ENCODE measurements at places on chromosomes 2 and 18.

- DNase-seq = no peak
Observed at GRCh38 chr2:219536967-219537366, 6.6 kb downstream of the CHPF start.

DNA sequence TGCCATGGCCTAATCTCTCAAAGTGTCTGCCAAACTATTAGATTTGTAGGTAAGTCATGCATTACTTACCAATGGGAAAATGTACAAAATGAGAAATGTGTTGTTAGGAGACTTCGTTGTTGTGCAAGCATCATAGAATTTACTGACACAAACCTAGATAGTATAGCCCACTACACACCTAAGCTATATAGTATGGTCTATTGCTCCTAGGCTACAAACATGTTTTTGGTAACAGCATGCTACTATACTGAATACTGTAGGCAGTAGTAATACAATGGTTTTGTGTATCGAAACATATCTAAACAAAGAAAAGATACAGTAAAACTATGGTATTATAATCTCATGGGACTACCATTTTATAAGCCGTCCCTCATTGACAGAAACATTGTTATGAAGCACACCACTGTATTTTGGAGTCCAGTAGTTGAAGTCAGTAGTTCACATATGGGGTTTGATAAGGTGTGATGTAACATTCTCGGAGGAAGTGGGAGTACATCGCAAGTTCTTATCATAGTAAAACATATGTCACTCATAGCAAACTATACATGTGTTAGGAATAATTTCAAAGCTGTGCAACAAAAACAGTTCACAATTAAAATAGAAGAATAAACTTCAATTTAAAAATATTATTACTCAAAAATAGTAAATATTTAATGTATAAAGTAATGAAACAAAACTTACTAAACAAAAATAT lies 12.0 kb upstream of the GTF2A1L start:
- no peak for DNase-seq

DNA sequence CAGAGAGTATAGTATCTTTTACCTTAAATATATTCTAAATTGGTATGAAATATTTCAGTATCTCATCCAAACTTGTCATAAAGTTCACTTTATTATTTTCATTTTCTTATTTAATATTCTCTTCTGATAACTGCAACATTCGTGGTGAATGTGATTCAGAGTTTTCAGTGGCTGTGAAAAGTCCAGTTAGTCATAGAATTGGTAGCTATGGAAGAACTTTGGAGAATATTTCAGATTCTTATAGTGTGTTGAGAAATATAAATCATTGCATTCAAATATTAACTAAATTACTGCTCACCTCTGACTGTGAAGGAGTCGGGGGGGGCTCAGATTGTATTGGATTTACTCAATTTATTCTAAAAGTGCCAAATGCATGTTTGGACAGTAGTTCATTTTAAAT lies 178.6 kb upstream of the VWC2L start:
- DNase-seq = no peak

DNA sequence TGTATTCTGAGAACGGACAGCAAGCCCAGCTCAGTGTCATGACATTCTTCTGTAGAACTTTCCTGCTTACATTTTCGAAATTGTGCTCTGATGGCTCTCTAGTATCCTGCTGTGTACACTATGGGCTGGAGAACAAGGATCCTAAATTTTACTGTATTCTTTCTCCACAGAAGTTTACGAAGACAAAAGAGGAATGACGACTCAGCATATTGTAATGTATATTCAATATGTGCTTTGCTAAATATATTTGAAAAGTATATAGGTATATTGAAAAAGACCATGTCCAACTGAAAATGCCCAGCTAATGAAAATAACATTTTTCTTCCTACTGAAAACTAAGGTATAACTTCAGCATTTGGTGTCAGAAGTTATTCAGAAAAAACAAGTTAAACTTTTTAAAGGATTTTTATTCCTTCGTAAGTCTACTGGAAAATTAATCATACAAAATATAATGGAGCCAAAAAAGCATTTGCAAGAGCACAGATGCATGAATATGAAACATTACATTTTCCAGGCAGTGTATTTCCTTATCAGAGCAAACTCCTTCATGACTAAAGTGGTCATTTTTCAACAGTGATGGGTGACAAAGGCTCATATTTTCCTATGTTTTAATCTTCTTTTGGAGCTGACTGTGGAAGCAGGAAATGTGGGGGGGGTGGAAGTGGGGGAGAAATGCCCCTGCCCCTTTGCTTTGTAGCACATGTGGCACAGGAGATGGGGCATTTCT lies 143.8 kb upstream of the THUMPD2 start:
- no peak for DNase-seq

DNA sequence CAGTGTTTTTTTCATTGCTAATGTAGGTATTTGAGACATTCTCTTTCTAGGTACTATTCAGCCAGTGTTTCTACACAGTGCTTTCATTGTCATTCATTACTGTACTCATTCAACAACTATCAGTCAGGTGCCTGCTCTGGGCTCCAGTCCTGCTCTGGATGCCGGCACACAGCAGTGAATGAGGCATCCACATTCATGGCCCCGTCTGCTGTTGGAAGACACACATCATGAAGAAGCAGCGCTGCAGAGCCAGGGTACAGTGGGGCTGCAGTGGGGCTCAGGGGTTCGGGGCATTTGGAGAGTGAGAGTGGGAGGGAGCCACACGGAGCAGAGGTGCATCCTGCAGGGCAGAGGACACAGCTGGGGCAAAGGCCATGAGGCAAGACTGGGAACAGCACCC lies 737.2 kb upstream of the RAB6C start:
- DNase-seq = no peak

DNA sequence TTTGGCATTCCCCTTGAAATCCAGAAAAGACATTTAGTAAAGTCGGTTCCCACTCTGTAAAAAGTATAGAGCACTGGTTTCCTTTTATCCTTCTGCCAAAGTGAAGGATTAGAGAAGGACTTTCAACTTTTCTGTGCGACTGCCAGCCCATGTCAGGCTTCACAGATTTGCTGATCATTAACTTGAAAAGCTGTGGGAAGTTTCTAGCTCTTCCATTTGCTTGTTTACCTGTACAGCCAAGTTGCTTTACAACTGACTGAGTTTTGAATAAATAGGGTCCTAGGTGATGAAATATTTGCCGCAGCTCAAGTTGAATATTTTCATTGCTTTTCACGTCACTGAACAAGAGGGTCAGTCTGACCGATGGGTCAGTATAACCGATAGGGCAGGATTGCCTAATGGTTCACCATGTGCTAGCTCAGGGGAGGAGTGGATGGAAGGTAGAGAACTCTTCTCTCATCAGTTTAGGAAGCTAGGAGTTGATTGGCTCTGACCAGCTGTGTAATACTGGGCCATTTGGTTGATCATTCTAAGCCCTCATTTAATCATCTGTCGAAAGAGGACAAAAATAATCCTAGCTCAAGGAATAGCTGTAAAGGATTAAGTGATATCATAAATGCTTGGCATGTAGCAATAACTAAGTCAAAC lies 30.4 kb downstream of the UPP2 start:
- DNase-seq = no peak

- DNase-seq = no peak
Observed at GRCh38 chr2:11866358-11867335, 120.2 kb downstream of the LPIN1 start.

GRCh38 chr18:68429841-68430240 lies 285.1 kb downstream of the TMX3 start:
- no peak for DNase-seq

DNA sequence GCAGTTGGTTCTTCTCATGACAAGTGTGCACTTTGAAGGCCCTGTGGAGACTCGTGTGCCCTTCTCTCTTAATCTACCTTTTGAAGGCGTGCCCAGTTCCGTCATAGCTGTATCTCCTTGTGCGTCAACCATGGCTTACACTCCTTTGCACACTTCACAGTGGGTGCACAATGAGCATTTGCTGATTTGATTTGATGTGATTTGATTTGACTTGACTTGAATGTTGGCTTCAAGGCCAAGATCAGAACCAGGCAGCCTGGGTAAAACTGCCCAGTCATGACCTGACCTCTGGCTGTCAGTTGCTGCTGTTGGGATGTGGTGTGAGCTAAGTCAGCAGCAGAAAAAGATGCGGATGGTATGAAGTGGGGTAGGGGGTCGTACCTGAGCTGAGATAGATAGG lies 670.3 kb upstream of the HS6ST1 start:
- DNase-seq = no peak

GRCh38 chr2:143171817-143172216 lies 42.6 kb downstream of the ARHGAP15 start:
- DNase-seq = no peak

- DNase-seq = no peak
Observed at GRCh38 chr2:8352296-8352695, 329.6 kb upstream of the ID2 start.

- DNase-seq = no peak
Observed at GRCh38 chr2:159684796-159685195, 27.5 kb upstream of the MARCHF7 start.

DNA sequence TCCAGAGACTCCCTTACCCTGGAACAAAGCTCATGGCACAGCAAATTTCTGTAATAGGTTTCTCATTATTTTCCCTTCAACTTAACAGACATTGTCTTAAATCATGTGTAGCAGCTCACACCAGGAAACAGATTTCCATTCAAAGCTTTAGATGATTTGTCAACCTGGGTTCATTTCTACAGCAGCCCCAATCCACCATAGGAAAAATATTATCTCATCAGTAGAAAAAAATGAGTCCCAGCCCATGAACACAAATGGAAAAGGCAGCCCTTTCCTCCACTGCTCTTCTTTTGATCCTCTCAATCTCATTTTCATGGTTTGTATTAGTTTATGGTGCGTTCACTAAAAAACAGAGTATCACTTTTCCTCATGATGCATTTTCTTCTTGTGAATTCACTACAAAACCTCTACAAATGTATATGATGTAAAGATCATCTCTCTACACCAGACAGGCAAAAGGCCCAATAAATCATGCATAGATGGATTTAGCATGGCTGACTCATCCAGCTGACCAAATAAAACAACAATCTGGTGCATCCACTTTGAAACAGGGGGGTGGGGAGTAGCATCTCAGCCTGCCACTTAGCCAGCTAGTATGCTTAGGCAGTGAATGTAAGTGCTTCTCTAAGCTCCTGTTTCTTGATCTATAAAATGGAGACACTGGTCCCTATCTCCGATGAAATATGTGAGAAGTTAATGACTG lies 78.6 kb downstream of the SATB2 start:
- no peak for DNase-seq

DNA sequence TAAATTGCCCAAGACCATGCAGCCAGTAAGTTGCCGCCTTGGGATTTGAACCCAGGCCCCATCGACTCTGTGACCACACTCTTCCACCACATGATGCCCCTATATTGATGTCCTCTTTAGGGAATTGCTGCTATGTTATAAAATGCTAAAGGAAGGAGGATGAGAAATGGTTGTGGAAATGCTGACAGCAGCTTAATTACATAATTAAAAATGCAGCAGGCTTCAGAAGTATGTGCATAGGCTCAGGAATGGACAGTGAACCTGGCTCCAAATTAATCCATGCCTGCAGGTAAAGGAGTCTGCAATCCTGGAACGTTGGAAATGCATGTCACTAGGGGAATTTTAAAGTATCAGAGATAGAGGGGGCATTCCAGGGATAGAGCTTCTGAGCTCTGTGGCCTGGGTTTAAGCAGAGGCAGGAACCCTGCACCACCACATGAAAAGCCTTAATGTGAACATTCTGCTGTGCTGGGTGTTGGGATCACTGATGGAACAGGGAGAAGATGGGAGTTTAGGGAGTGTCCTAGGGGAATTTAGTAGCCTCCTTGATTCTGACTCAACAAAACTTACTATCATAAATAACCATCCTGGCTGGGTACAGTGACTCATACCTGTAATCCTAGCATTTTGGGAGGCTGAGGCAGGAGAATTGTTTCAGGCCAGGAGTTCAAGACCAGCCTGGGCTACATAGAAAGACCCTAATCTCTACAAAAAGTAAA lies 76.1 kb upstream of the CCDC85A start:
- no peak for DNase-seq

DNA sequence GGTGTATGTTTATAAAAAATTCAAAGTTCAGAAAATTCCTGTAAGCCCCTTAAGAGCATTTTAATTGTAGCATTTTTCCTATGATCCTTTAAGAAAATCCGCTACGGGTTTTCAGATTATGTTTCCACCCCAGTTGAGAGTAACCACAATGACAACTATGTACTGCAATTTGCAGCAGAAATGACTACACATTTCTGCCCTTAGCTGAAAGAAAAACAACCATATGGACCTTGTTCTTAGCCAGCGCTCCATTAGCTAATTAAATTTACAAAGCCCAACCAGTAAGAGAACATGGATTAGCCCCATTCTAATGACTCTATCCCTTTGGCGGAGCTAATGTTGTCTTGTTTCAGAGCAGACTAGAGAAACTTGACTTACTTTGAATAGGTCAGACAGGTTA lies 247.6 kb downstream of the SLC8A1 start:
- no peak for DNase-seq

- DNase-seq = no peak
Observed at GRCh38 chr2:75710220-75710576, 517 bp downstream of the GCFC2 start.

GRCh38 chr2:148642891-148643416 lies 1.6 kb upstream of the EPC2 start:
- DNase-seq = no peak

- no peak for DNase-seq
Observed at GRCh38 chr2:99607861-99608491, 118.2 kb upstream of the REV1 start.

DNA sequence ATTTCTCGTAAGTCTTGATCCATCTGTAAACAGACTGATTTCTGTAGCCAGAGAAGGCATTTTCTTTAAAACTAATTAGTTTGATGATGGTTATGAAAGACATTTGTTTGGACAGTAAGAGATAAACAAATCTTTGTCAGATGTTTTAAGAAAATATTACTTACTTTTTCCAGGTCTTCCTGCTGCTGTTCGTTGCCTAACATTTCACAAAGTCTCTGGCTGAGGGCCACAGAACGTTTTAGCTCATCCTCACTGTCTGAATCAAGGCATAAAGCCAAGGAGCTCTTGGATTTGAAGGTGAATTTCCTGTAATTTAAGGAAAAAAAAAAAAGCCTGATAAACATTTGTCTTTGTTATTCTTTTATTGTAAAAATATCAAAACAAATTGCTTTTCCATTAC lies 57.8 kb downstream of the VIL1 start:
- DNase-seq = no peak

- no peak for DNase-seq
Observed at GRCh38 chr2:166773308-166773949, 114.9 kb upstream of the XIRP2 start.

GRCh38 chr2:42350434-42351063 lies 10.5 kb downstream of the COX7A2L start:
- no peak for DNase-seq

DNA sequence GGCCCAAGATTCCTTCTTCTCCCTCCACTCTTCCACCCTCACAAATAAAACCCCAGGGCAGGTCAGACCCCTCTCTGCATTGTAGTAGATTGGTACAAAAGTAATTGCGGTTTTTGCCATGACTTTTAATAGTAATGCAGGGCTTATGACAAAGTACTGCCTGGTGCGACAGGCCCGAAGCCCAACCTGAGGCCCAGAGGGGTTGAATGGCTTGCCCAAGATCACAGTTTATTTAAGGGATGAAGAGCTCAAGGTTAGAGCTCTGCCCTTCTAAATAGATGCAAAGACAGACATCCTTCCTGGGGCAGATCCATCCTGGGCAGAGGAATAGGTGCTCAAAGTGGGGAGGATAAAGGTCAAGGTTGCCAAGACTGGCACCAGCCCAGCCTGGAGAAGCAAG lies 899 bp upstream of the PSTPIP2 start:
- no peak for DNase-seq
